ENCODE measurements at places on chromosomes 3 and 15.

DNA sequence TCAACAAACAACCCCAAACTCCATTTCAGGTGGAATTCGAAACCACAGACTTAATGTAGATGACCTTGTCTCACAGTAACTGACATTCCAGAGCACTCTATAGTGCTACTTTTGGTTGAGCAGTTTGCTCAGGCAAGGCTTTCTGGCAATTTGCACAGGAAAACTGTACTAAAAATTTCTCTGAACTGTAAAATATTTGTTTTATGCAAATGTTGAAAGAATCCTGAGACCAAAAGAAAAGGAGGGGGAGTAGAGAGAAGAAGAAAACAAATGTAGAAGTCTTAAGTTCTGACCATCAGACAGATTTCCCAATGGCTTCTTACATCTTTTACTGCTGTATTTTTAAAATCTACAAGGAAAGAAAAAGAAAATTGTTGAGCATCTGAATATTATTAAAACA is 53.5 kb downstream of the DTWD1 start:
- no peak for DNase-seq

DNA sequence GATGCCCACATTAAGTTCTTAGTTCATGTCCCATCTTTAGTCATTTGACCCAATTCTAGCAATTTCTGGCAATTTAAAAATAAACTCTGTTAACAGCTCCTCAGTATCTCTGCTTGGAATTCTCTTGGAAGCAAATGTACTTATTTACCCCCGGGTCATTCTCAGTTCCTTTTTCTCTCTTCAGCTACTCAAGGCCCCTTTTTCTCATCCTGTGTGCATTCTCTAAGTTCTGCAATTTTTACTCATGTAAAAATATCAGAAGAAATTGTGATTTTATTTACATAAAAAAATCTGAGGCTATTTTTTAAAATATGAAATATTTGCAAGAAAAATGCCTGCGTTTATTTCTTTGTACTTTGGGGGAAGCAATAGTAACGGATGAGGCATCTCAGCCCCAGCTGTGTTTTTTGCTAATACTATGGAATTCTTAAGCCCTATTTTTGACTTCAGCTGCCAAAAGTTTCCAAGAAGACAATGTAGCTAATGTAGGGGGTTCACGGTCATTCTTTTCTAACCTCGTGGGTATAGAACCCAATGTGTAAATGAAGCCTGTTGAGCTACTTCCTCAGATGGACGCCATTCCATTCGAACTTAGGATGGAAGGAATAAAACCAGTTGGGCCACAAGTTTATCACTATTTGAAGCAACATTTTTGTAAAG is 20.0 kb downstream of the CERS3 start:
- no peak for DNase-seq

DNA sequence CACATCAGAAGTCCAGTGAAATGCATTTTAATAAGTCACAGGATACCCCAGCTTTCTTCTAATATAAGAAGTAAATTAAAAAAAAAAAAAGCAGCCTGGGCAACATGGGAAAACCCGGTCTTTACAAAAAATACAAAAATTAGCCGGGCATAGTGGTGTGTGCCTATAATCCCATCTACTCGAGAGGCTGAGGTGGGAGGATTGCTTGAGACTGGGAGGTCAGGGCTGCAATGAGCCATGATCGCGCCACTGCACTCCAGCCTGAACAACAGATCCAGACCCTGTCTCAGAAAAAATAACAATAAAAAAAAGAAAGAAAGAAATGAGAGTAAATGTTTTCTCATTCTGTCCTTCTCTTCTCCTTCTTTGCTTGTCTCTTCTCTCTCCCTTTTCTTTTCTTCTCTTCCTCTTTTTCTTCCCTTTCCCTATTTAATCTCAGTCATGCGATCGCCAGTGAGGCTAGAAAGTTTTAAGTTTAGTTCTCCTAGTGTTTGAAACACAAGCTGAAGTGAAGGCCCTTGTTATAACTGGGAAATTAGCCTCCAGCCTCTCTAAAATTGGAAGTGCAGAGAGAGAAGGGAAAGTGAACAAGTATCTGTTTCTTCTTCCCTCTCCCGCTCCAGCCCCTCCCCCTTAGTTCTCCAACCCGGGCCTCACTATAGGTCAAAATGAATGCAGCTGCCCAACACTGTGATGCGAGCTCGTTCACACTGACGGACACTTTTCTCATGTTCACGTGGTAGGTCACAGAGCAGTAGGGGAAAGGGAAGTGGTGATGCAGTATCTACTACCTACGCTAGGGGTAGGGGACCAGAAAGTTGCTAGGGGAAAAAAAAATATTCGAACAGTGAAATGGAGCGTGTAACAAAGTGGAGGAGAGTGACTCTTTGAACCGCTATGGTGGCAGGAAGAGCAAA is 23.5 kb upstream of the TSC22D2 start:
- DNase-seq, result no peak

GRCh38 chr3:195666-196065 is 897 bp upstream of the CHL1 start:
- DNase-seq, result no peak

DNA sequence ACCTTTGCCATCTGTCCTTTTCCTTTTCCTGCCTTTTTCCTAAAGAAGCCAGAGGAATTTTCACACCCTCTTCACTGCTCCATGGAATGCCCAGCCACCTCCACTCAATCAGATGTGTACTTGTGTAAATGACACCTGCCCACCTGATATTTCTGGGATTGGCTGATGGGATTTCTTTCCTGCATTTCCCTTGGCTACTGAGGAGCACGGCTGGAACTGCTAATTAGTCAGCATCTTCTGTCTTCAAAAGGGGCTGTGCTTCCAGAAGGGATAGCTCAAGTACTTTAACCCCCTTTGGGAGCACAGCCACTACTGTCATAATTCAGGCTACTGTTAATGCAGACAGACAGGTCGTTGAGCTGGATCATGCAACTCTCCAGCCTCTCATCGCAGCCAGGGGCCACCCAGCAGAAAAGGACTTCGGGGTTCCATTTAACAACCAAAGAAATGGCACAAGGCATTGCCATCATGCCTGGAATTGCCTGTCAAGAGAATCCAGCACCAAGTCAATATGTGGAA is 38.6 kb downstream of the MGLL start:
- no peak for DNase-seq

GRCh38 chr3:185978516-185978915 is 40.7 kb upstream of the TRA2B start:
- DNase-seq, result no peak

DNA sequence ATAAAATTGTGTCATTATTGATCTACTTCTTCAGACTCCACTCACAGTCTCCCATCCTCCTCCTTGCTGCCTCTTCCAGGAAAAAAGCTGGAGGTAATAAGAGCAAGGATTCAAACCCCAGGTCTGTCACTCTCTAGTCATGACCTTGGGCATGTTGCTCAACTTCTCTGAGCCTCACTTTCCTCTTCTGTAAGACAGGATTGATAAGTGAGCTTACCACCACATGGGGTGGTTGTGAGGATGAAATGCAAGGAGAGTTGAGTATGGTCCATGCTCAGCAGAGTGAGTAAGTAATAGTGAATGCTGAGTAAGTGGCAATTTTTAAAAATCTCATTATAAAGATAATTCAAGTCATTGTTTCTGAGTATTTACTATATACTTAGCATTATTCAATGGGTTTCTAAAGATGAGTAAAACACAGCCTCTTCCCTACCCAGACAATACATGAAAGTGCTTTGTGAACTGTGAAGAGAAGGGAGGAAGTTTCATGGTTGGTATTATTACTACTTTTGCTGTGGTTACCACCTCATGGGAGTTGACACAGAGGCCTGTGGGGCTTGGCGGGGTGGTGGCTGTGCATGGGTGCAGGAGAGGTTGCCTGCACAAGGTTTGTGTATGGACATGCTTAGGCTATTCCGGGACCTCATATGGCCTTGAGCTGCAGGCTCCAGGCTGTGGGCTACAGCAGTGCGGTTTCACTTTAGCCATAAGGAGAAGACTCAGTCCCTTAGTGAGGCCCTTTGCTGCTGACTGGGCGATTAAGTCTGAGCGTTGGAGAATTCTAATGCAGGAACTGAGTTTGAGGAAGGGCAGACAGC is 30.0 kb downstream of the SLC6A11 start:
- DNase-seq, result no peak

DNA sequence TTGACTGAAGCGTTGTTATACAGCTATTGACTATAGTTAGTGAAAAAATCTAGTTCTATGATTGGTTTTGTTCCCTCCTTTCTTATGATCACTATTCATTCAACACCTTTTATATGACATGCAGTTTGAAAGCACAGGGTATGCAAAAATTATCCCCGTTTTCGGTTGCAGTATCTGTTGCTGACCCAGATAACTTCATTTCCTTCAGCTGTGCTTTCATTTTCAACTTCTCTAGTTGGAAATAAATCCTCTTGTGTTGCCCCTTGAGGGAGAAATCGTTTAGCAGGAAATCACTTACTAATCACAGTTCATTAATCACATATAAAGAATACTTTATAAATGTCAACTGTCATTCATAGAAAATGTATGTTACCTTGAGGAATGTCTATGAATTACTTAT is 55.1 kb downstream of the MBNL1 start:
- no peak for DNase-seq

DNA sequence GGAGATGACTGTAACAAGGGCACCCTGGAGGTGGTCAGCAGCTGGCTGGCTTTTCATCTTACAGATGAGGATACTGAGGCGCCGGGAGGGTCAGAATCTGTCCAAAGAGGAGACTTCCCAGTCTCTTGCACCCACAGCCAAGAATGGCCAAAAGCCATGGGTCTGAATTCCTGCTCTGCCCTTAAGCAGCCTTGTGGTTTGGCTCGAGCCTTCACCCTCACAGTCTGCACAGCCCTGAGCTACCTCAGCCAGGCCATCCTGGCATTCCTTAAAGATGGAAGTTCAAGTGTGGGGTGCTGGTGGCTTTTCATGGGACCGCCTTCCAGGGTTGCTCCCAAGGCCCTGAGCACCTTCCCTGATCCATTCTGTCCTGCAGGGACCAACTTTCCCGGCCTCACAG is 59.2 kb downstream of the CACNA2D2 start:
- no peak for DNase-seq

- DNase-seq, result no peak
These were observed 101.9 kb downstream of the GRM7 start for GRCh38 chr3:6962801-6963200.

GRCh38 chr3:55704521-55704920 is 217.4 kb upstream of the WNT5A start:
- DNase-seq, result no peak

- no peak for DNase-seq
These were observed 61.3 kb downstream of the ABHD2 start for GRCh38 chr15:89149501-89150101.

DNA sequence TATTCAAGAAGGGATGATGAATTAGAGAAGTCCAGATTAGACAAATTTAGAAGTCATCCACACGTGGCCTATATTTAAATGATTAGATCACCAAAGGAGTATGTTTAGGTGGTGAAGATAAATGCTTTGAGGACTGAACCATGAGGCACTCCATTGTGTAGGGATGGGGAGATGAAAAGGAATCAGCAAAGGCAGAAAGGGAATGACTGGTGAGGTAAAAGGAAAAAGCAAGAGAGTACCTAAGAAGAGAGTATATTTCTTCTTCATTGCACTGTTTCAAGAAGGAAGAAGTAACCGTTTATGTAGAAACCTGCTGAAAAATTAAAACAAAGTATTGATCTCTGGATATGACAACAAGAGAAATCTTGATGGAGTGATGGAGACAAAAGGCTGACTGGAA is 40.7 kb downstream of the DENND4A start:
- no peak for DNase-seq

DNA sequence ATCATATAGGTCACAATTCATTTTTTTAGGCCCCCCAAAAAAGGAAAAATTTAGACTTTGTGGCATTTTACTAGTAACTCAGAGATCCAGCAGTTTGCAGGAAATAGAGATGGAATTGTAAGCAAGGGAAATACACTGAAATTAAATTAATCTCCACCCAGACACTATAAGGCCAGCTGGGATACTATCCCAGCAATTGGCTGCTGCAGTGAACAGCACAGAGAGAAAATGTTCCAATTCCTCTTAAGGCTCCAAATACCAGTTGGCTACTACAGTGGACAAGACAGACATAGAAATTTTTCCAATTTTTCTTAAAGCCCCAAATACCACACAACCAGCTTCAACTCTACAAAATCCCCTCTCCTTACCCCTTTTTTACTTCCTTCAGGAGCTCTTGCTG is 78.9 kb downstream of the ULK4 start:
- no peak for DNase-seq

DNA sequence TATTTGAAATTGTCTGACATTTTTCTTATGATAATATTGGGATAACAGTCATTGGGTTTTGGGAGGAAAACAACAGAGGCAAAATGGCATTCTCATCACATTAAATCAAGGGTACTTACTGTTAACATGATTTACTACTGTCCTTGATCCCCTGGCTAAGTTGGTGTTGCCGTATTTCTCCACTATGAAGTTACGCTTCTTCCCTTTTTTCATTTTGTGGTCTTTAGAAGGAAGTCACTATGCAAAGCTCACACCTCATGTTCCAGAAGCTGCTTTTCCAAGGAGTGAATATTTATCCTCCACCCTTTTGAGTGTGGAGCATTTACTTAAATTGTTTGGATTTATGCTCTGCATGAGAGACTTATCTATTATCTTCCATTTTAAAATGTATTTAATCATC is 63.7 kb downstream of the ALCAM start:
- DNase-seq, result no peak

- DNase-seq, result no peak
These were observed 144.7 kb upstream of the GADL1 start for GRCh38 chr3:31039145-31039544.

DNA sequence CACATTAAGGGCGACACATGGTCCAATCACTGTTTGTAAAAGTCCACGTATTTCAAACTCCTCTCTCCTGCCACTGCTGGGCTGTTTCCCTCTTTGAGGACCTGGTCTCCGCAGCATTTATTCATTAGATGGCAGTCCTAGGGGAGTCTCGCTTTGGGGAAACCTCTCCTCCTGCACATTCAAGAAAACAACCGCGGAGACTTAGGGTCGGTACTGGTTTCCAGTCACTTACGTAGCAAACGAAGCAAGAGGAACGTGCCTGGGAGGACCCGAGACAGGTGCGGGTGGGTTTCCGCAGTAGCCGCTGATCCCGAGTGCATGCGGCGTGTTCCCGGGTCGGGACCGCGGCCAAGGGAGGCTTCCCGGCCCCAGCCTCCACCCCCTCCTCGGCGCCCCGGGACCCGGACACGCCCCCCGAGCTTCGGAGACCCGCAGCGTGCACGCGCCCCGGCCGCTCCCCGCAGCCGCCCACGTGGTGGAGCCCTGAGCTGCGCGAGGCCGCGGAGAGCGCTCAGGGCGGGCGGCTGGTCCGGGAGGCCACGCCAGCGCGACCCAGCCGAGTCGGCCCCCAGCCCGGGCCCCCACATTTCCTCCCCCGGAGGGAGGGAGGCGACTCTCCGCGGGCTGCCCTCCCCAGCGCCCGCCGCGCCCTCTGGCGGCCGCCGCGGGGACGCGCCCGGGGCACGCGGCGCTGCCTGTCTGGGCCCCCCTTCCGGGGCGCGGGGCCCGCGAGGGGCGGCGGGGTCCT is 1.1 kb upstream of the IGF1R start:
- peak; percentile 21 for DNase-seq

- DNase-seq, result no peak
These were observed 18.9 kb downstream of the SV2B start for GRCh38 chr15:91118817-91119590.

- no peak for DNase-seq
These were observed 87.6 kb upstream of the MYZAP start for GRCh38 chr15:57503911-57504598.

- DNase-seq, result no peak
These were observed 469.1 kb downstream of the RAP2B start for GRCh38 chr3:153631102-153631501.
